Esophagus squamous epithelium (tissue), 5 donors: ENCODE measurements at places on chromosomes 2 and 18.

GRCh38 chr2:129870685-129871241, 108.7 kb upstream of the RAB6C start:
- DNase-seq, result no peak

GRCh38 chr2:696999-697627, 19.9 kb upstream of the TMEM18 start:
- DNase-seq, result no peak

- DNase-seq, result no peak
Measured at GRCh38 chr2:113791697-113792590, 35.5 kb upstream of the SLC35F5 start.

GRCh38 chr2:55526174-55526573, 6.7 kb downstream of the CFAP36 start:
- DNase-seq, result no peak
